ENCODE measurements at places on chromosomes 7 and 10.

DNA sequence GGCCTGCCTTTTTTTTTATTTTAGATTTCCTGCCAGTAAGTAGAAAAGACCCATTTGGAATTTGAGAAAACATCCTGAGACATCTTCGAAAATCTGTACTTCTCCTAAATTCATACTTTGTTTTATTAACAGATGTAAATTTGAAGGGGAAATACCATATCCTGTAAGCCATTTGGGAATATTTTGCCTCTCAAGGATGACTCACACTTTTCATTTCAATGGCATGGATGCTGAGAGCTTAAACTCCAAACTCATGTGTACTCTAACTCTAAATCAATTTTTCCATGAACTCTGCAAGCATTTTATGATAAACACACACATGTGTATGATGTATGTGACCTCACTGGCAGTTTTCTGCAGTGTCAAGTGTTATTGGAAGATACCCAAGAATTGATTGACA, 89.0 kb downstream of the SEMA3A start:
- no peak for DNase-seq

DNA sequence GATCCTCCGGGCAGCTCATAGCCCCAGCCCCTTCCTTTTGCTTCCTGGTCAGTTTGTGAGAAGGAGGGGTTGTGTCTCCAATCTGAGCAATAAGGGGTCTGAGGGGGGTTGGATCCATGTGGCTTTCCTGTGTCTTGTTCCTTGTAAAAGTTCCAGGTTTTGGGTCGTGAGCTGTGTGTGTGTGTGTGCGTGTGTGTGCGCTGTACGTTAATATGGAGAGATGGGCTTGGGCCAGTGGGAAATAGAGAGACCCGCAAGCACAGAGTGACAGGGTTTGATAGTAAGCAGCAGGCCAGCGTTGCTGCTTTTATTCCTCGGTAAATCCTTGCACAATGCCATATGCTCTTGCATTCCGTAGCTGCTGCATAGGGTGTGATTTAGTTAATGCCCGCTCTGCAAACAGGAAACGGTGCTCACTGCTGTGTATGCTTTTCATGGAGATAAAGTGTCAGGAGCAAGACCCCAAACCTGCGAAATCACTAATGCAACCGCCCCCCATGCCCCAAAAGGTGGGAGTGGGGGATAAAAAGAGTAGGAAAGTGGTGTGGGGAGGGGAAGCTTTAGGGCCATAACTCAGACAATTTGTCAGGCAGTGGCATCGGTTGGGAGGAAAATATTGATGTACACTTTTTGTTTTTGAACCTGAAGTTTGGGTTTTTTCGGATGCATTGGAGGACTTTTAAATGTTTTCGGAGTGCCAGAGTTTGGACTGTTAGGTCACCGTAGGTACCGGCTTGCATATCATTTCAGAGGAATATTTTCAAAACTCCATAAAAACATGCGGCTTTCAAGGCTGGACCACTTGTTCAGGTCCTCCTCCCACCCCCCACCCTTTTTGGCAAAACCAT, 108.7 kb downstream of the TCF7L2 start:
- no peak for DNase-seq

DNA sequence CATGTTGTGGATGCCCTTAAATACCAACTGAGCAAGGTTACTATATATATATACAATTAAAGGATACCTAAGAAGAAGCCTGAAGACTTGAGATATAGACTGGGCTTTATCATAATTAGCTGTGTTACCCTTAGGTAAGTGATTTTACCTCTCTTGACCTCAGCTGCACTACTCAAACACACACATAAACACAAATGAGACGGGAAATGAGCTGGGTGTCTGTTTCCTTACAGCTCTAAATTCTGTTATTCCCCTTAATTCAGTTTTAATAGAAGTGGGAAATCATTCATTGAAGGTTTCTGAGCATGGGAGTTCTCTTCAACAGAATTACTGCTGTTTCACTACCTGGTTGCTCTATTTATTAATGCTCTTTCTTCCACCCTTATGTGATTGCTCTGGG, 60.7 kb downstream of the GBF1 start:
- DNase-seq, result no peak

- DNase-seq, result no peak
Measured at GRCh38 chr7:107959527-107959898, 43.4 kb downstream of the LAMB1 start.

DNA sequence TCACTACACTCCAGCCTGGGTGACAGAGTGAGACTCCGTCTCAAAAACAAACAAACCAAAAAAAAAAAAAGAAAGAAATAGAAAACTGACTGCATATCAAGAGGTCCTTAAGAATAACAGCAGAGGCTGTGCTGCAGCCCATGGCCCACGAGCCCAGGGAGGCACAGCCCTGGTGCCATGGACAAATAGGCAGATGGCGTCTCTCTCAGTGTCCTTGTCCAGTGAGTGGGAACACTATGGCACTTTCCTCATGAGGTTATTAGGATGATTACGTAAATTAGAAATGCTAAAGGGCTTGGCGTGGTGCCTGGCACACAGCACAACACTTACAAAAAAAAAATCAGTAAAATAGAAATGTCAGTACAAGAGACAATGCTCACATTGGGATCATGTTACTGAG, 33.4 kb upstream of the PFKP start:
- DNase-seq, result no peak

DNA sequence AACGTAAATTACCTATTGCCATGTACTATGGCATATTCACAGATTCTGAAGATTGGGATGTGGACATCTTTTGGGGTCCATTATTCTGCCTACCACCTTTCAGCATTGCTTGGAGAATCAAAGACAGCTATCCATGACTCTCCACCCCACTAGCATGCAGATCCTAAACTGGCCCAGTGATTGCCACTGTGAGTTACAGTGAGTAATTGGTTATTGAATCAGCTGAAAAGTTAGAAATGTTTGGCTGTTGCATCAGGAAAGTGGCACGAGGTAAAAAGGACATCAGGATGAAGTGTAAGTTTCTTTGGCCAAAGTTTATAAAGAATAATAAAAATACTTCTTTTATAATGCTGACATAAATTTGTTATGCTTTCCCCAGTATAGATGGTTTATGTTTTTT, 148.2 kb upstream of the ETV1 start:
- DNase-seq, result no peak

All from activated gamma-delta T cell treated with anti-CD3 and anti-CD28 coated beads, Interleukin-2, amount 50 U/mL, for 16 hours (primary cell).